Activated CD4-positive, alpha-beta T cell treated with anti-CD3 and anti-CD28 coated beads, Interleukin-2, amount 10 ng/mL, durations not matched to agents 24 days and 14 days (primary cell): ENCODE measurements at places on chromosomes 3 and 15. TPM values are rescaled to one million over a fixed set of nuclear protein-coding genes. Genes with fewer than 3 reads are reported as not detected.

DNA sequence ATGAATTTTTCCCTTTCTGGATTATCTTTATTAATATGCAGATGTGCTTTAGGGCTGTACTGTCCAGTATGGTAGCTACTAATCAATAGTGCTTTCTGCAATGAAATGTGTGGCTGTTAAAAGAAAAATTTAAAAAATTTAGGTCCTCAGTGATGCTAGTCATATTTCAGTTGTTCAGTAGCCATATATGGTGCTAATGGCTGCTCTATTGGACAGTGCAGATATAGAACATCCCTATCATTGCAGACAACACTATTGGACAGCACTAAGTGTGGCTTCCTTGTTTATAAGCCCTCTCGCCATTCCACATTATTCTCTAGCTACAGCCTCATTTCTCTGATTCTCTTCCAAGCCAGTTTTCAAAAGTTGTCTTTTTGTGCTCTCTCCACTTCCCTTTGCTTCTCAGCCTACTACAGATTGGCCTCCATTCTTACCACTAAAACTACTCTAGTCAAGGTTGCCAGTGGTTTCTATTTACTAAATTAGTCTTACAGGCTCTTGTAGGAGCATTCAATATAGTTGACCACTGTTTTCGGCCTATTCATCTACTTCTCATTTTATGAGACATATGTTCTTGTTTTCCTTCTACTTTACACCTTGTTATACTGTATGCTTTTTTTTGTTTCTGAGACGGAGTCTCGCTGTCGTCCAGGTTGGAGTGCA, 9.5 kb downstream of the MAPK6 start:
- no peak for DNase-seq

DNA sequence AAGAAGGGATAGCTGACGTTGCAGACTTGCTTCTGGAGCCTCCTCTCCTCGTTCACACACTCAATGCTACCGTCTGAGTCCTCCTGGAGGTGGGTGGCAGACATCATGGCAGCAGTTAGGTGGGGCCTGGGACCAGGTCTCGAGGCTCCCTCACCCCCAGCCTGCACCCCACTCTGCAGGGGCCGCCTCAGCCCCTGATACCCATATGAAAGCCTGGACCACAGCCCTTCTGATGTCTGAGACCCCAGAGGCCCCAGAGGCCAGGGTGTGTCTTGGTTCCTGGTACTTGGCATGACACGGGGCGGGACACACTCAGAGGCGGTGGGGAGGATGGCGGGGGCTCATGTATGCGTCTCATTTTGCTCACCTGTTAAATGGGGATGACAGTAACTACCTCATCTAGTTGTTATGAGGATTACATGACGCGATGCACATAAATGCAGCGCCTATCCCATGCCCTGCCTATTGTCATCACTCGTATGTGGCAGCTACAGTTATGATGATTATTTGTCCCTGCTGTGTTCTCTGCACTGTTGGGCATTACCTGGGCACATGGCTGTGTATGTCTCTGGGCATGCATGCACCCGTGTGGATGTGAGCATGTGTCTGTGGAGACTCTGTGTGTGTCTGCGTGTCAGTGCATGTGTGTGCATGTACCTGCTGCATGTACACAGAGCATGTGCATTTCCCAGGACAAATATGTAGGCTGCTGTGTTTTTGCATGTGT, 39.9 kb downstream of the FEM1B start:
- no peak for DNase-seq

RFC4 gene
- total RNA-seq: 116 and 119 TPM in 2 replicates

THRB gene
- total RNA-seq: not detected in 2 replicates

AMT gene
- total RNA-seq: 2.6 and 3.7 TPM in 2 replicates

CCR2 gene
- total RNA-seq: 6.1 and 6.8 TPM in 2 replicates

FES gene
- total RNA-seq: 32.5 and 33.7 TPM in 2 replicates
